Left lung (tissue), 14 donors: ENCODE measurements at places on chromosomes 2 and 18. TPM values are rescaled to one million over a fixed set of nuclear protein-coding genes. Genes with fewer than 3 reads are reported as not detected.

IL36B gene
- polyA plus RNA-seq, result not detected

GALNT3 gene
- polyA plus RNA-seq, result 15.6 TPM

MATN3 gene
- polyA plus RNA-seq, result 9.2 TPM

DSC2 gene
- 14.9 TPM for polyA plus RNA-seq

POTEC gene
- 0.06 TPM for polyA plus RNA-seq

ASPRV1 gene
- 3.2 TPM for polyA plus RNA-seq

SRD5A2 gene
- 0.26 TPM for polyA plus RNA-seq

RAD51AP2 gene
- 0.55 TPM for polyA plus RNA-seq

CPS1 gene
- polyA plus RNA-seq, result 2.5 TPM

- DNase-seq, result no peak
Measured at GRCh38 chr2:166057370-166058164, 70.3 kb downstream of the SCN1A start.

DNA sequence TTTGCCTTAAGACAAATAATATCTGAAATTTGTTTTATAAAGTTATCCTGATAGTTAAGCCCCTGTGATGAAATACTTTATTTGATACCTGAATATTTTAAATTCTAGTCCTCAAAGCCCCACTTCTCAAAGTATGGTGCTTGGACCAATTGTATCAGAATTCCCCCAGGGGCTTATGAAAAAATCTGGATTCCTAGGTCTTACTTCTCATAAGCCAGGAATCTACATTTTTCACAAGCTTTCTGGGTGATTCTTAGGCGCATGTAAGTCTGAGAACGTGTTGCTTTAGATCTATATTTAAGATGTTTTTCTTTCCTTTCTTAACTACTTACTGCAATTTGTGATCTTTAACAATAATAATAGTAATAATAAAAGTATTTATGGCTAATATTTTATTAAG, 53.1 kb downstream of the MYO1B start:
- DNase-seq, result no peak

GRCh38 chr2:220756653-220757052, 815.5 kb downstream of the EPHA4 start:
- DNase-seq, result no peak

DNA sequence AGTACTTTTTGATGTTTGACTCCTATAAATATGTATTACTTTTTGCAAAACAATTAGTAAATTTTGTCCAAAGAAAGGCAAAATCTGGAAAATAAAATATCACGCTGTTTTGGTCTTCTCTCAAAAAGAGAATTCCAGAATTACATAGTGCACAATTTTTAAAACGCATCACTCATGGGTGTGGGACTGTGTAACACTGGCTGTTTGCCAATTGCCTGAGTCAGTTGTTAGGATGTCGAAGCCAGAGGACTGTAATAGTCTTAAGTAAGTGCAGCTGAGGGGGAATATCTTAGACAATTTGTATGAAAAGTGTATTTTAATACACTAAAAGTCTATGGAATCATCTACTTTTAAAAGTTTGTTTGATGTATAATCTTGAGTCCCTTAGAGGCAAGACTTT, 24.1 kb upstream of the EPHA4 start:
- no peak for DNase-seq

DNA sequence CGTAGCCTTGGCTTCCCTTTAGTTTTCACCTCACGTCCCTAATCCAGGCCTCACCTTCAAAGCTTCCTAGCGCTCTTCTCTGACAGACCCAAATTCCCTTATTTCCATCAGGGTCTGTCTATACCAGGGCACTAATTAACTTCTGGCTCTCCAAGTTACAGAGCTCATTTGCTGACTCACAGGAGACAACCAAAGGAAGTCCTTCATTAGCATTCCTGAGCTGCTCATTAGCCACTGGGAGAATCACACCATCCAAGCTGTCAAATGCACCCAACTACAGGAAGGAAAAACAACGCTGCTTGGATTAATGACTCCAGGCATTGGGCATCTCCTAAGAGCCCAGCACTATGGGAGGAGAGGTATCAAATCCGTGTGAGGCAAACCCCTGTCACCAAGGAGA, 109.8 kb upstream of the ALK start:
- no peak for DNase-seq

- no peak for DNase-seq
Measured at GRCh38 chr2:212242724-212243123, 295.9 kb downstream of the ERBB4 start.

DNA sequence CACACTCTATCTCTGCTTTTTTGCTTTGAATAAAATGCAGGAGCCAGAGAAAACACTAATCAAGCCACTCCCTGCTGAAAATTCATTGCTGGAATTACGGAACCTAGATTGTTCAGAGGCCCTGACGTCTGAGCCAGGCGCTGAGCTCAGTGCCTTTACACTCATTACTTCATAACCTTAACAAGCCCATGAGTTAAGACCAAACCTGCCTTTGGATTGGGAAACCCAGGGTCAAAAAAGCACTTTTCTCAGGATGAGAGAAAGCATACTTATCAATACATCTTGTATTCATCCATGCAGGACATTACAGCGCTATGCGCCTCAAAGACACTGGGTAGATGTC, 762 bp downstream of the INO80C start:
- DNase-seq, result no peak

DNA sequence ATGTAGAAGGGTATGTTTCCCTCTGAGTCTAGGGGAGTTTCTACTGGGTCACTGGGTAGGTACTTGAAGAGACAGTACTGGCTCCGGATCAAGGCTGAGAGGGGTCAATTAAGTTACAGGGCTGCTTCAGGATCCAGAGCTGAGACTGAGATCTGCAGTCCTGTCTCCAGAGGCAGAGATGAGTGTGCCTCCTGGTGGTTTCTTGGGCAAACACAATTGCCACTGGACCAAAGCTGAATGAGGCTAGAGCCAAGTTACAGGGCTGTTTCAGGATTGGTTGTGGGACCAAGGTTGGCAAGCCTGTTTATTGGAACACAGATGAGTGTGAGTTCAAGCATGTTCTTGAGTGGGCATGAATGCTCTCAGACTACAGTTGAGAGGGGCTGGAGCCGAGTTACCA, 157.9 kb downstream of the ADCYAP1 start:
- no peak for DNase-seq

DNA sequence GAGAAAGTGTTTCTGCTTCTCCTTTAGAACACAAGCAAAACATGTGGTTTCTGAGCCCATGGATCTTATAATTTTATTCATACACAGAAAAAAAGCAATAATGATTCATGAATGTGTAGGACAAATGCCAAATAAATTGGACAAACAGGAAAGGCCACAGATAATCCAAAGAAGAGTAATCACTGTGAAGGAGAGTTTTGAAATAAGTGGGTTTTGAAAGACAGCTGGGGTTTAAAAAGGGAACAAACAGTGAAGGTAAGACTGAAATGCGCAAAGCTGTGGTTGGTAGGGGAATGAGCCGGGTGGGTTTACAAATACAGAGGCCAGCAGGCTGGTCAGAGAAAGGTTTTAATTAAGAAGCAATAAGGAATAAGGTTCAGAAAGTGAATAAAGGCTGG, 50.0 kb upstream of the MBOAT2 start:
- no peak for DNase-seq

DNA sequence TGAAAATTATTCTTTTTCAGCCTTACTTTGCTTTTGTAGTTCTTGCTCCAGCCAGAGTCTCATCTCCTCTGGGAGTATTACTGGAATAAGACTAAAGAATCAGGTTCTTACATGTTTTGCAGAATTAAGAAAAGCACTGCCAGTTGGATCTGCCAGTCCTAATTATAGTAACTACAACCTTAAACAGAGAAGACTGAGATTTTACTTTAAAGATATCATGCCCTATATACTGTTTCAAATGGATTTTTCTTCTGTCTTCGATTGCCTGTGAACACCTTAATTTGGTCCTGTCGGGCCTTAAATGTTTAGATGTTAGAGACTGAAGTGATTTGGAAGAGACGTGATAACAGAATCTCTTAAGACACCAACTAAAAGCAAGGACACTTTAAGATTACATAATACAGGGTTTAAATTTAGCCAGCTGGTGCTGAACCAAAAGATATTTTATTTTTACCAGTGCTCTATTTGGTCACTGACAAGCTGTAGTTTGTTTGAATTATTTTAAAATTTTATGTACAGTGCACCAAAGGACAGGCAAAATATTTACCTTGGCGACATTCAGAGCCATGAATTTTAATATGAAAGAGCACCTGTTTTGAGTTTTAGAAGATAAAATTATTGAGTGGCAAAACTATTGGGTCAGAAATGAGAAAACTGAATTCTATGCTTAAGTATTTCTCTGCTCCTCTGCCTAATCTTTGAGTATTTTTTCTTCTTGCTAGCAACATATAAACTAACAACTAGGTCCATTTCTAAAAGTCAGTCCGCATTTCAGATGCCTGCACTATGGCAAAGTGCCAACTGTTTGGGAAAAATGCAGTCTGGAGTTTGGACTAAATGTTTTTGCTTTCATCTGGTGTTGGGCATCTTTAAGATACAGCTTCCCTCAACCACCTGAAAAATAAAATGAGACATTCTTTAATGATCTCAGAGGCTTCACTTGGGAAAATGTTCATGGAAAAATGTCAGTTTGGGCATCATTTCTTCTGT, 300.0 kb downstream of the XIRP2 start:
- DNase-seq, result no peak

GRCh38 chr2:95261602-95262001, 12.6 kb upstream of the PROM2 start:
- peak; percentile 36 for DNase-seq

- DNase-seq, result no peak
Measured at GRCh38 chr2:233013027-233013461, at the start of gene NGEF. NGEF (minus strand) TSS chr2:233013256; CDS start chr2:232974890, 38,366 bp downstream.

GRCh38 chr2:238255151-238255551, 15.3 kb upstream of the HES6 start:
- no peak for DNase-seq

DNA sequence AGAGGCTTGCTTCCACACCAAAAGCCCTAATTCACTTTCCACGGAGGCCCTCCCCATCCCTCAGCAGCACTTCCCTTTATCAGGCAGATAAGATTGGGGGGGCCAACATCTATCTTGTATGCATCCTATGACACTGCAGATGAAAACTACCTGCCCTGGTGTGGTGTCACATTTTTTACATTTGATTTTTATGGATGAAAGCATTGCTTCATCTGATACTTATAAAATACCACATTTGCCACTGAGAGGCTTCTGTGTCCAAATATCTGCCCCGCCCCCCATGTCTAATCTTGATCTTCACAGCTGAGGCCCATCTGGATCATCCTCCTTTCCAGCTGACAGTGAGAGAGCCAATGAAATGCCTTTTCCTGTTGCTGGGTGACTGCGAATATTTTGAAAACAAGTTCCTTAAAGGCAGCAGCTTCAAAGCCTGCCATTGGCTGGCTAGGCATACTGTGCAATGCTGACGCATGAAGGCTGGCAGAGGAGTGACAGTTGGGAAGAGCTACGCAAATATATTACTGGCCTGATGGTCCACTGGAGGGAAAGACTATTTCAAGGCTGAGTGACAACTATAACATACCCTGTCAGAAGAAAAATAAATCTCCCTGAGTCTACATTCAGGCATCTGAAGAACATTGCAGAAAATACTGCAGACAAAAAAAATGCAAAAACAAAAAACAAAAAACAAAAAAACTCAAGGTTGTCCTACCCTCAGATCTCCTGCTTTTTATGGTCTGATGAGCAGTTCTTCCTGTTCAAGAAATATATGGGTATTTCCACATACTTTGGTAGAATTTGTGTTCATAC, 318.7 kb downstream of the PDE11A start:
- DNase-seq, result peak; percentile 95

DNA sequence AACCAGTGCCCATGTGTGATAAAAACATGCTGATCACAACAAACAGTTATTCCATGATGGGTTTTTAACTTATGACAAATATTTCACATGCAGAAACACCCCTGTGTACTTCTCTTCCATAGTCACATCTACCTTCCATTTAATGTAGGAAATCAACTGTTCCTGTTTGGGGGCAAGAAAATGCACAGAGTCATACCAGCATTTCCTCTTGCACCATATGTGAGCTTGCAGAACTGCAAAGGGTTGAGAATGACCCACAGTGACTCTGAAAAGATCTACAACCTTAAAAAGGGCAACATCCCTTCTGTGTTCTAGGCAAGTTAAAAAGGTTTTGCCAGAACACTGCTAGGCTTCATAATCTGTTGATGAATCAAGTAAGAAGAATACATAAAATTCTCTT, 9.9 kb downstream of the BMP10 start:
- no peak for DNase-seq
